ENCODE measurements at places on chromosomes 7 and 10. TPM values are rescaled to one million over a fixed set of nuclear protein-coding genes. Genes with fewer than 3 reads are reported as not detected.

- ATAC-seq: no peak
Measured at GRCh38 chr7:155947051-155947450, 134.8 kb upstream of the SHH start.

GRCh38 chr7:42991913-42992591, 59.9 kb downstream of the MRPL32 start:
- no peak for ATAC-seq

- ATAC-seq: no peak
Measured at GRCh38 chr10:64156166-64156565, 635.0 kb downstream of the REEP3 start.

DNA sequence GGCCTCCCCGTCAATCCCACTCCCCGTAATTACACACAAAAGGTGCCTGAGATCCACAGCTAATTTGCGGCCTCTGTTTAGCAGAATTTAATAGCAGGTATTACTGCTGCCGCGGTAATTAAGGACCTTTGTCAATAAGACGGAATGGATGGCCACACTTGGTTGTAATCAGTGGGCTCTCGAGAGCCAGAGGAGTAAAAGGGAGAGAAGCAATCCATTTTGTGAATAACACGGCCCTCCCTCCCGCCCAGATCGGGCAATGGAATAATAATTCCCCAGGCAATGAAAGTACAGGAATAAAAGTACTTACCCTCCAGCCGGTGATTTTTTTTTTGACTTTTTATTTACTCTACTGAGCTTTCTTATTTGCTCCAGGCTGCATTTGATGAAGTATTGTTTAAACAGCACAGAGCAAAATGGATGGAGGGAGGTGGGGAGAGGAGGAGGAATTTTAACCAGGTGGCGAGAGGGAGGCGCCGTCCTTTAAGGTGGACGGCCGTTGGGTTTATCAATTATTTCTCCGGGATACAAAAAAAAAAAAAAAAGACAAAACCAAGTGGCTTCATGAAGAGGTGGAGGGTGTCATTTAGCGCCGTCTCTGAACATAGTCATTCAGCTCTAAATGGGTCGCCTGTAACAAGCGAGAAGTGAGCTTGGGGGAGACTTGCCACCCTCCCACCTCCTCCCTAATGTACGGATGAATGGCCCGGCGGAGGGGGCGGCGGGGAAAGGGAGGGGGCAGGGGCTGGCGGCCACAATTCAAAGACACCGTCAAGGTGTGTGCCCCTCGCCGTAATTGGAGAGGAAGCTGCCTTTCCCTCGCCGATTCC, 120.3 kb downstream of the BUB3 start:
- ATAC-seq: no peak

DNA sequence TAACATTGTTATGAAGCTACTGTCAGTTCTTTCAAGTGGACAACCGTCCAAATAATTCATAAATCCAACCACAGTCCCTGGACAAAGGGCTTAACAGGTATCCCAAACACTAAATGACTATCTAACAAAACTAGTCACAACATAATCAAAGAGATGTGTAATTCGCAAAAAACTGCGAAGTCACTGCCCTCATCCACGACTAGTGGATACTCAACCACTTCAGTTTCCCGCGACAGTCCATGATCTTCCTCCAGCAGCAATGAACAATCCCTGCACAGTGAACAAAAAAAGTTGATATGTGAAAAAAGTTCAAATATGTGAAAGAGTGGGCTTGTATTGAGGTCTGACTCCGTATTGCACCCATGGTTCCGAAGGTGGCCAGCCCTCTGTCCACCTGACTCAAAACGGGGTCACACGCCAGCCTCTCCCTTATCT, 287 bp downstream of the DCLRE1A start:
- peak; percentile 32 for ATAC-seq

GRCh38 chr7:105743351-105744090, 132.9 kb downstream of the ATXN7L1 start:
- peak; percentile 14 for ATAC-seq

DNA sequence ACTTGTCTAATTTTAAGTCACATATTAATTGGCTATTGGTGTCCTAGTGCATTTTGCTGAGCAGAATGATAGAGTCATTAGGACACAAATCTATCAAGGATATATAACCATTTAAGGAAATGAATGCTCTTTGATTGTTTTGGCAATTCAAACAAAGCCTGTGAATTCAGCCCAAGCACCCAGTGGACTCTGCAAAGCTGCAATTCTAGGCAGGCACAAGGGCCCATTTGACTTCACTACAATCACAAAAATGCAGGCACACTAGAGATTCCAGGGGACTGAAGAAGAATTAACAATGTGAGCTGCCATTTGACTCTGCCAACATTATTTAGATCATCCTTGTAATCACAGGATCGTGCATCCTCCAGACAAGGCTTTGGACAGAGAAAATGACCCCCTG, 544.2 kb upstream of the PHF14 start:
- ATAC-seq: no peak

DNA sequence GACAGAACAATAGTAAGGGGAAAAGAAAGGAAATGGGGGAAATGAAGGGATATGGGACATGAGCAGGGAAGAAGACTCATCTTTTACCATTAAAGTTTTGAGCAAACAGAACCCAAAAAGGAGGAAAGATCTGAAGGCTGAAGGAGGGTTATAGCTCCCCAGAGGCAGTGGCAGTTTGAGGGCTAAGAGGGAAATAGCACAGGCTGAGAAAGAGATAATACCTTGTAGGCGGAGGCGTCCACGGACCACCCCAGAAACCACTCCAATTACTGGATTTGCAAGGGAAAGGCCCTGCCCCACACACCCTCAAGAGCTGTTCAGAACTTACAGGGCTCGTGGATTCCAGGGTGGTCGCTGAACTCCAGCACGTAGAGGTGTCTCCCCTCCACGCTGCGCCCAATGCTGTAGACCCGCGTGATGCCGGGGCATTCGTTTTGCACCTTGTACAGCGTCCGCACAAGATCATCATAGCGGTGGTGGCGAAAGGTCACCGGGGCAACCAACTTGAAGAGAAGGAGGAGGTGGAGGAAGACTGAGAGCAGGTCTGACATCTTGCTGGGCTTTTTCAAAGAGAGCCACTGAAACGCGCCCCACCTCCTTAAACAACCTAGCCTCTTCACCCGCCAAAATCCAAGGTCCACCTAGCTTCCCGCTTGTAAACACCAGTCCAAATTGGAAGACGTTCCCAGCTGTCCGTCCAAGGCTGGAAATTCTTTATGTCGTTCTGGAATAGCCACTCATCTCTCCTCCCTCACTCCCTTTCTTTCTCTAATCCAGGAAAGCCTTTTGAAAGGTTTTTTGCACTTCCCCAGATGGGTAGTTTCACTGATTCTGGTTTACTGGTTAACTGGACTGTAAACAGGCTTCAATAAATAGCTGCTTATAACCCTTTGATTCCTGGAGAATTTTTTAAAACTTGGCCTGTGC, at the start of gene CPN1:
CPN1 (minus strand) TSS at position 795 of the 927 bp plus-strand sequence; CDS start at position 551, 244 bp downstream.
- no peak for ATAC-seq

TMEM176A gene
- total RNA-seq: 42.4 TPM

IKZF1 gene
- 2.5 TPM for total RNA-seq

PNLIPRP2 gene
- total RNA-seq: not detected

Data from gastroesophageal sphincter (tissue), 4 donors.